ENCODE measurements at places on chromosomes 6 and 20. TPM values are rescaled to one million over a fixed set of nuclear protein-coding genes. Genes with fewer than 3 reads are reported as not detected.

The RAET1L gene
- polyA plus RNA-seq = not detected

- DNase-seq = no peak
Observed at GRCh38 chr6:24763578-24763977, 11.2 kb upstream of the GMNN start.

The TMEM170B gene
- 1.0 TPM for polyA plus RNA-seq

DNA sequence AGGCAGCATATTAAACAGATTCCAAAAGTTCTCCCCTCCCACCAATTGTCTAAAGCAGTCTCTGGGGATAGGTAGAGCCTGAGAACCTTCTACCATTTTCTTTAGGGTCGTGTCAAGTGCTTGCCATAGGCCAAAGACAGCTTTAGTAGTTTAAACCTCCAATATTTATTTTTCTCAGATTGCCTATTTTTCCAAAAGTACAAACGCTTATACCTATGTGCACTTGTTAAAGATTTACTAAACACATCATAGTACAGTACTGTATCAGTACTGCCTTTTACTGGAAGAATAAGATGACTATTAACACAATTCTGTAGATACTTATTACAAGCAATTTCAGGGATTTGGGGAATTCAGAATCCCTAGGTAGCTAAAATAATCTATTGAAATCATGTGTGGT lies 29.4 kb downstream of the AKIRIN2 start:
- no peak for DNase-seq

GRCh38 chr6:93136111-93136510 lies 283.2 kb downstream of the EPHA7 start:
- no peak for DNase-seq

The WFDC12 gene
- polyA plus RNA-seq = not detected

GRCh38 chr6:27672113-27672799 lies 199.4 kb upstream of the ZNF184 start:
- no peak for DNase-seq

DNA sequence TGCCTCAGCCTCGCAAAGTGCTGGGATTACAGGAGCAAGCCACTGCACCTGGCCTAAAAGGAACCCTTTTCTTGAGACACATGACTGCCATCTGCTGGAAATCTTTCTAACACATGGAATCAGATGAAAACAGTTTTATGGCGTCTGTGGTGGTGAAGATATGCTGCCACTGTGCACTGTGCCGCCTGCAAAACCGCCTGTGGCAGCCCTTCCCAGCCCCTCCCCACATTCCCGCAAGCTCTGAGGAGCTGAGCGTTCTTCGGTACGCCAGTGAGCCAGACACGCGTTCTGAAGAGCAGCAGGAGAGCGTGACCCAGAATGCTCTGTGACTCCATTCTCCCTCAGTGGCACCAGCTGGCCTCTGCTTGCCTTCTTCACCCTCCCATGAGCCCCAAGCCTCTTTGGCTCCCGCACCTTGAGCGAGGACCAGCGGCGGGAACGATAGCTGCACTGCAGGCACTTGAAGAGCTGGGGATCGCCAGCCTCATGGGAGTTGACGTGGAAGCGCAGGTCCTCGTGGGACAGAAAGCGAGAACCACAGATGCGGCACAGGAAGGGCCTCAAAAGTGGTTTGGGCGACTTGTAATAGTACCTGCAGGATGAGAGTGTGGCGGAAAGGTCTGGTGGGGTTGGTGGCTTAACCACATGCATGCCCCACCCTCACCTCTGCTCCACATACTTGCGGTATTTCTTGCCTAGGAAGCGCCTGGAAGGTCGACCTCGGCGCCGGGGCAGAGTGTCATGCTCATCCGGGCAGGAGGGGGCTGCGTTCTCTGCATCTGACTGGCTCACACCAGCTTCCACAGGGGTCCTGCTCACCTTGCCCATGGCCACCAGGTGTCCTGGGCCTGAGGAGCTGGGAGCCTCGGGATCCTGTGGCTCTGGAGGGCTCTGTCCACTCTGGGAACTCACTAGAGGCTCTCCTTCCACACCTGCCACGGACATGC lies 8.7 kb downstream of the ZNF335 start:
- DNase-seq = peak; percentile 38

The SLC13A3 gene
- polyA plus RNA-seq = 0.38 TPM

DNA sequence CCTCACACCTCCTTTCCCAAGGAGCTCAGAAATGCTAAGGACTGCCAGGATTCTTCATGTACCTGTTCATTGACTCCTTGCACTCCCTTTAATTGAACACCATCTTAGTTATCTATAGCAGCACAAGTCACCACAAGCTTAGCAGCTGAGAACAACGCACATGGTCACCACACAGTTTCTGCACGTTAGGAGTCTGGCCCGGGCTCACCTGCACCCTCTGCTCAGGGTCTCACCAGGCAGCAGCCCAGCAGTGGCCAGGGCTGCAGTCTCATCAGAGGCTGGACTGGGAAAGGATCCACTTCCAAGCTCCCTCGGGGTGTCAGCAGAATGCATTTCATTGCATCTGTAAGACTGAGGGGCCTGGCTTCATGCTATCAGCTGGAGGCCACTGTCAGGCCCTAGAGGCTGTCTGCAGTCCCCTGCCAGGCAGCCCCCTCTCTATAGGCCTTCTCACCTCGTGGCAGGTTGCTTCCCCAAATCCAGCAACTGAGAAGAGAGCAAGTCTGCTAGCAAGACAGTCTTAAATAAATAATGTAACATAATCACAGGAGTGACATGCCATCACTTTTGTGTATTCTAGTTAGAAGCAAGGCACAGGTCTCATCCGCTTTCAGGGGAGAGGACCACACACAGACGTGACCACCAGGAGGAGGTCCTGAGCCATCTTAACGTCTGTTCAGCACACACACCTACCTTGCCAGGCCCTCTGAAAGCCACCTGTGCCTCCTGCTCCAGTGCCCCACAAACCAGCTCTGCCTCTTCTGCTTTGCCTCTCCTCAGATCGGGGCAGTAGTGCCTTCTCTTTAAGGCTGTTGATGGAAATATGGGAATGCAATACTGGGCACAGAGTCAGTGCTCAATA lies 165.2 kb upstream of the CST7 start:
- DNase-seq = no peak

The ZFP57 gene
- not detected for polyA plus RNA-seq

The TRIM10 gene
- not detected for polyA plus RNA-seq

GRCh38 chr6:80460257-80460865 lies 353.9 kb downstream of the BCKDHB start:
- DNase-seq = no peak

DNA sequence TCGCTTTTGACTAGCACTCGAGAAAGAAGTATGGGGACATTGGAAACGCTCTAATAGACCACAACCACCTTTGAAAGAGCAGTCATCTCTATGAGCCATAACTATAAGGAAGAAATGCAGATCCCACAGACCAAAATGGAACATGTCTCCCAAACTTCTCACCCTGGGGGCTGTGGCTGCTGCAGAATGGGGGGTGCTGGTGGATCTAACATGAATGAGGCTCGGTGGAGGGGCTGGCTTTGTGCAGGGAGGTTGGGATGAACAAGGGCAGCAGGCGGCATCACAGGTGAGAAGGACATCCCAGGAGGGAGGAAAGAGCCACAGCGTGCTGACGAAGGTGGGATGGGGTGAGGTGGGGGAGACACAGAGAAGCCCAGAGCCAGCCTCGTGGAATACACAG lies 10.5 kb upstream of the CCR6 start:
- no peak for DNase-seq

The FERMT1 gene
- 0.06 TPM for polyA plus RNA-seq

The NNAT gene
- polyA plus RNA-seq = 1.1 TPM

The LY6G6F gene
- not detected for polyA plus RNA-seq

The TRMT11 gene
- polyA plus RNA-seq = 8.0 TPM

DNA sequence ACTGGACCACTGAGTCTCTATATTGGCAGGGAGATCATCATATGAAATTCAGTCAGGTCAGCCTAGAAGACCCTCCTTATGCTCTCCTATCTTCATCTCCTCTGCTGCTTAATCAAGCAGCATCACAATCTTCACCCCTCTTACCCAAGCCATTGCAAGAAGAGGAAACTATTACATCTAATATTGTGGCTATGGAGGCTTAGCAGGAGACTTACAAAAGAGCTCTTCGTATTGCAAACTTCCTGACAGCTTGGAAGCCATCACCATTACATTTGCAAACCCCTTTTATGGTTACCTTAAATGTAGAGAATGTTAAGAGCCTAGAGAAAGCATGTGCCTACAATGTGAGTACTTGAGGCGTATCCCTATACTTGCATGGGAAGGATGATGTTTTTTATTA lies 87.2 kb upstream of the STXBP5 start:
- no peak for DNase-seq

DNA sequence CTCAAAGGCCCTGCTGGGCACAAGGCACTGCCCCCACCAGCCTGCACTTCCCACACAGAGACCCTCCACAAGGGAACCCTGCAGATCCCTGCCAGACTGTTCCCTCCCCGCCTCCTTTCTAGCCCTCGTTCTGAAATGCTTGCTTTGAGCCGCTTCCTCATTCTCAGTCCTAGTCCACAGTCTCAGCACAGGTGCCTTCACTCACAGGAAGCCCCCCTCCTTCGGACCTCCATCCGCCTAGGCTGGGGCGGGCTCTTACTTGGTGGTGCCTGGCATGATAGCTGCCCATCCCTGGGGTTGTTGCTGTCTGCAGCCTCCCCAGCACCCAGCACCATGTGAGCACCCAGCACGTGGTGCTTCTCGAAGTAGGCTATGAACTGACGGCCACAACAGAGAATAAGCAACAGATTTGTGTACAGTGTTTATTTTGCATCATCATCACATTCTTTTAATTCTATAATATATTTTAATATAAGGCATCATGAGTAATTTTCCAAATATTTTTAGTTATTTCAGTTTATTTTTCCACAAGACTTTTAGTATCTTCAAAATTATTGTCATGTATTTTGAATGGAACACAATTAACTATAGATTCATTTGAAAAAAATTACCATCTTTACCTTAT lies 12.3 kb downstream of the CST5 start:
- DNase-seq = no peak
